HS-27A (cell line): ENCODE measurements at places on chromosomes 4 and X.

- peak; percentile 36 for DNase-seq
Measured at GRCh38 chrX:46444011-46444410, 101.2 kb downstream of the ZNF674 start.

DNA sequence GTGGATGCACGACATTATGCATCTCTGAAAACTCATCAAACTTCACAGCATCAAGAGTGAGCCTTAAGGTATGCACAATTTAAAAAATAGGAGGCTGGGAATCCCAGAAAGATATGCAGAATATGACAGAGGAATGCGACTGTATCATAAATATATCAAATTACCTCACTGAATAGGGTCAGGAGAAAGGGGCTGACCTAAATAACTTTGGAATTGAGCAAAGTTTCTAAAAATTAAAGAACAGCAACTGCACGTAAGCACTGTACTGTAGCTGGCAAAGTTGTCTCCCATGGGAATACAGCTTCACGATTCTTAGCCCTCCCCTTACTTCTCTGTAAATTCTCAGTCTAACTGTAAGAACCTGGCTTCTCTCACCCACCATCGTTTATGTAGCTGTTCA lies 397.4 kb upstream of the ZFP42 start:
- DNase-seq, result no peak

GRCh38 chrX:39377157-39377556 lies 575.9 kb downstream of the MID1IP1 start:
- DNase-seq, result no peak

- no peak for DNase-seq
Measured at GRCh38 chr4:19580095-19580494, 671.6 kb upstream of the SLIT2 start.

DNA sequence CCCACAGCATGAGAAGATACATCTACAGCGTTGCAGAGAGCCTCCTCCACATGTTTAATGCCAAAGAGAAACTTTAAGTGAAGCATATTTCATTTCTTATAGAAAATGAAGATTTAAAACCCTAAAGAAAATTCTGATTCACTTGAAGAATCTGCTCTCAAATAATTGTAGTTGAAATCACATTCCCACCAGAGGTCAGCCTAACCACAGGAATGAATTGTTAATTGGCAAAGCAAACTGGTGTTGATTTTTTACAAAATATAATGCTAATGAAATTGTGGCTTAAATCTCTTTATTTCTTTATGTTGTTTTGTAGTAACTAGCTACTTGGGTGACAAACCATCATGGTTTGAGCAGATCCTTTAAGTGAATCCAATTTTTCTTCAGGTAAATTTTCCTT lies 31.1 kb upstream of the WDR17 start:
- DNase-seq, result no peak

DNA sequence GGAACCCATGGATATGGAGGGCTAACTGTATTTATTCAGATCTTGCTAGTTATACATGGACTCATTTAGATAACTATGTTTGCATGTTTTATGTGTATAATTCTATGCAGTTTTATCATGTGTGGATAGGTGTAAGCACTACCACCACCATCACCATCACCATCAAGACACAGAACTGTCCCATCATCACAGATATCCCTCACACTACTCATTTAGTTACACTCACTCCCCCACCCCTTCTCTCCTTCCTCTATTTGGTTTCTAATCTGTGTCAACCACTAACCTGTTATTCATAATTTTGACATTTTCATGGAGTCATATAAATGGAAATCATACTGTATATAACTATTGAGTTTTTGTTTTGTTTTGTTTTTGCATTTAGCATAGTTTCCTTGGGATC lies 43.7 kb downstream of the STAG2 start:
- no peak for DNase-seq

DNA sequence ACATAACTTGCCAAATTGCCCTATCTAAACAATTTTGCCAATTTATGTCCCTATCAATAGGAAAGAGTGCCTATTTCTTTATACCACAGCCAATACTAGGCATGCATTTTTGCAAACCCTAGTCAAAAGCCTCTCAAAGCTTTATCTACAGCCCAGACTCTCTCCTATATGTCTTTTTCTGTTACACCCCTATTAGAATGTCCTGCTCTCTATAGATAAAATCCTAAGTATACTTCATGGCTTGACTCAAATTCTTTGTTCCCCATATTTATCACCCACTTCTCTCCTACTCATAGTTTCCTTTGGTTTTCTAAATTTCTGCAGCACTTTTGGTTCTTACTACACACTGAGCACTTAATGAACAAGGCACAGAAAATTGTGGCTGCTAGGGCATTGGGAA lies 38.0 kb downstream of the NUP62CL start:
- no peak for DNase-seq

DNA sequence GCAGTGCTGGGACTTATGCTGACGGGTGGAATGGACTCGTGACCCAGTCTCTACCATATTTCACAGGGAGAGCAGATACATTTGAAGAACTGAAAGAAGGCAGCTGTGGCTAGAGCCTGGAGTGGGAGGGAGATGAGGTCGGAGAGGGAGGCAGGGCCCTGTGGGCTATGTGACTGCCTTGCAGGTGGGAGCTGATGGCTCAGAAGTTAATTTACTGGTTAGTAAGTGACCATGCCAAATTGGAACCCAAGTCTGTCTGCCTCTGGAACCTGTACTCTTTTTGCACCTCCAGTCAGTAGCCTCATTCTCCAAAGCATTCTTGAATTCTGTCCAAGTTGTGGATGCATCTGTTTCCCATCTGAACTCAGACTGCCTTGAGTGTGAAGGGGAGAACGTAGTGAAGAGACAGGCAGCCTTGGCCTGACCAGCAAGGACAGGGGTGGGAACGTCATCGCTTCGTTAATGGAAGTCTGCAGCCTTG lies 92.3 kb downstream of the REPS2 start:
- DNase-seq, result no peak

DNA sequence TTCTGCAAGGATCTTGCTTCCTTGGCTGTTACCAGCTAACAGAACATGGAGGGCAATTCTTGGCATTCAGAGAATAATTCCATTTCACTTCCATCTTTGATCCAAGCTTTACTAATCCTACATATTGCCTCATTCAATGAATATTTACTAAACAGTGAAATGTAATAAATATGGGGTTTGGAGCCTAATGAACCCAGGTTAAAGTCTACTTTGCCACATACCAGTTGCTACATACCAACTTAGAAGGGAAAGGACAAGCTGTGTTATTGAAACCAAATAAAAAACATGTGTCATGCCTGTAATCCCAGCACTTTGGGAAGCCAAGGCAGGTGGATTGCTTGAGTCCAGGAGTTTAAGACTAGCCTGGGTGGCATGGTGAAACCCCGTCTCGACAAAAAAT lies 265.6 kb downstream of the KLHL13 start:
- no peak for DNase-seq

DNA sequence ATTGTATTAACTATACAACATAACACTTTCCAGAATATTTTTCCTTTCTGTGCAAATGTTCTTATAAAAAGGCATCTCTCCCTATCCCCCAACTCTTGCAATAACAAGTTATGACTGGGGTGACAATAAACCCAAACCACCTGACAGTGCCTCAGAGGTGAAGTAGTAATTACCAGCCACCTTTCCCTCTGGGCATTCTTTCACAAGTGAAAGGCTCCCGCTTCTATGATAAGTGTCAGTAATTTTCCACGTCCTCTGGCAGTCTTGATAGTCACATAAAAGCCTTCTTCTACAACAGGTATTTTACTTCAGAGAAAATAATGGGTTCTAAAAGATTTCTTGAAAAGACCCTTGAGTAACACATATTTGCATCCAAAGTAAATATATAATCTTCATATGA lies 82.7 kb downstream of the MANBA start:
- DNase-seq, result no peak

GRCh38 chr4:170697045-170697444 lies 607.3 kb upstream of the AADAT start:
- no peak for DNase-seq

- DNase-seq, result no peak
Measured at GRCh38 chrX:85026170-85026569, 22.5 kb downstream of the APOOL start.

- no peak for DNase-seq
Measured at GRCh38 chrX:101203761-101204351, 15.7 kb upstream of the DRP2 start.

GRCh38 chrX:115494161-115494560 lies 66.8 kb upstream of the PLS3 start:
- DNase-seq, result no peak

DNA sequence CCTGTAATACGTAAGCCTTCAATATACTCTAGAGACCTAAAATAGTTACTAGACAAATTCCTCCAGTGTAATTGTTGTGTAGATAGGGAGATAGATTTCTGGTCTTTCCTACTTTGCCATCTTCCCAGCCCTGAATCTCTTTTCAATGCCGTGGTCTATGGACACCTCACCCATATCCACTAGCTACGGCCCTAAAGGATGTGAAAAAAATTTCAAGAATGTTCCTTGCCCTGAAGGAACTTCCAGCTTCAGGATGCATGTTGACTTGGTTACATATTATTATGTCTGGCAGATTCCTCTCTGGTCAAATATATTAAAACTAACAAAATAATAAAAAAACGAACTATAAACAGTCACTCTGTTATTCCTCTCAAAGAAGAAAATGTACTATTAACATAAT lies 52.4 kb upstream of the TSPAN5 start:
- DNase-seq, result no peak

DNA sequence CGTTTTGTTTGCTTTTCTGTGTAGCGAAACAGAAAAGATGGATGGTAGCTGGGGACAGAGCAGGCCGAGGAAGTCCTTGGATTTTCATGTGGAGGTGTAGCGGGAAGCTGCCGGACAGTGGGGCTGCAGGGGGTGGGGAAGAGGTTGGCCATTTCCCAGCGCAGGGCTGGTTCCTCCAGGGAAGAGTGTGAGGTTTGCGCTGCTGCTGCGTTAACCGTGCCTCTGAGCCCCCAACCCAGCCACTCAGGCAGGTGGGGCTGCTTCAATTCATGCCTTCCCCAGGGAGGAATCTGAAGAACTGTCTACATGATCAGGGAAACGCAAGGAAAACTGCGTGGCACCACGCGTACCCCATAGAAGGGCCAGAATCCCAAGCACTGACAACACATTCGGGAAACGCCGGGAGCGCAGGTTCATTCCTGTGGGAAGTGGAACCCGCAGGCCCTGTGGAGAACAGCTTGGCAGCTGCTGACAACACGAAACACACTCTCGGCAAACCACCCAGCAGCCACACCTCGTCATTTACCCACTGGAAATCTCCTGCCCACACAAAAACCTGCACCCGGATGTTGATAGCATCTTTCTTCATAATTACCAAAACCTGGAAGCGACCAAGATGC lies 57.7 kb downstream of the PCGF3 start:
- DNase-seq, result no peak

DNA sequence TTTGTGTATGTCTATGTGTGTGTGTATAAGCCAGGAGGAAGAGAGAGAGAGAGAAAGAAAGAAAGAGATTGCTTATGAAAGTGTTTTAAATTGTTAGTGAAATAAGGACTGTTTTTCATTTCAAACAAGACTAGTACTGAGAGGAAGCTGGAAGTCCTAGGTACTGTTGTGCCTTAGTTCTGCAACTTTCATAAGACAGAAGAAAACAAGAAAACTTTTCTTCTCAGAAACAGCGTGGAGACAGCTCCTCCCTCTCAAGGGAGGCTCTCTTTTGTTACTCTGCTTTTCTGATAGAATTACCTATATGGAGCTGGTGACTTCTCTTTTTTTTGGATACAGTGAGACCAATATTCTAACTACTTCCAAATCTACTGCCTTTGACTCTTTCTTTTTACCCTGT lies 62.5 kb downstream of the BANK1 start:
- DNase-seq, result no peak

DNA sequence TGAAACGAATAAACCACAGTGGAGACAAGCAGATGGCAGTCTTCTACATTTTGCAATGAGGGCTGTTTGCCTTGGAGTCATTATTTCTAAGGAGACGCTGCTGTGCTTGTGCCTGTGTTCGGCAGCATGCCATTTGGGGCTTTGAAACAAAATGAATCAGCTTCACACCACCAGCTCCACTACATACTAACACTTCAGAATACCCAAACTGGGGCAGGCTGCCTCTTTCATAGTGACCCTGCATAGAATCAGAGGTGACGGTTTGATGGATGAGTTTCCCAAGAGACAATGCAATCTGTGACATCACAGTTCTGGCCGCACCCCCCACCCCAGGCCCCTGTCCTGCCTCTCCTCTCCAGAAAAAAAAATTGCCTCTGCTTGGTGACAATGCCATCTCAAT lies 57.1 kb upstream of the MID1 start:
- no peak for DNase-seq

- DNase-seq, result no peak
Measured at GRCh38 chr4:85762529-85762871, 287.6 kb downstream of the ARHGAP24 start.

DNA sequence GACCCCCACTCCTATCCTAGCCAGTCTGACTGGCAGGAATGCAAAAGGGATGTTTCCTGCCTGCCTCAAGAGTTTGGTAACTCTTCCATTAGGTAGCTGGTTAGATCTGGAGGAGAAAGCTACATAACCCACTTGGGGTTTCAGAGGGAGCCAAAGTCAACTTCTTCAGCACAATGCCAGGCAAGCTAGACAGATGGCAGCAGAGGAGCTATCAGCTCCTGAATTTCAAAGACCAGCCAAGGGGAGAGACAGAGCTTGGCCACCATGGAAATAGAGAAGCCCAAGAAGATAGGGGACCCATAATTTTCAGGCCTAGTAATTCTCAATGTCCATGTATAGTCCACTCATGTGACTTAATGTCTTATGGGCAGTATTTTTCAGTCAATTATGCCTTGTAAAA lies 56.4 kb downstream of the PGRMC1 start:
- no peak for DNase-seq

DNA sequence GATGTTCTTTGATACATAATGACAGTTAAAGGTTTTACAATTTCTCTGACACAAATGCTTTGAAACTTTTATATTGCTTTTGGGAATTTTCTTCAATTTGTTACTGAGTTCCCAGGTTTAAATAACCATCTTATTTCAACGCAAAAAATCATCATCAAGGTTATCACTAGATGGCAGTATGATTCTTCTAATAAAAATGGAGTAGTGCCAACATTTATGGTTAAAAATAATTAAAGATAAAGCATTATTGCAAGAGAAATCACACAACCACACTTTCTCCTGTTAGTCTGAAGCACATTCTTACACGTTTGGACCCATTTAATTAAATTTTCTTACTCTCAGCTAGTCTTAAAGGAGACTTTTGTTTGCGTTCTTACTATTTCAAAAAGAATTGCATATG lies 611.3 kb upstream of the CPXCR1 start:
- no peak for DNase-seq
